Stimulated activated naive CD4-positive, alpha-beta T cell treated with Interleukin-2 at 50 U/mL for 16 hours (primary cell): ENCODE measurements at places on chromosomes 4 and X.

DNA sequence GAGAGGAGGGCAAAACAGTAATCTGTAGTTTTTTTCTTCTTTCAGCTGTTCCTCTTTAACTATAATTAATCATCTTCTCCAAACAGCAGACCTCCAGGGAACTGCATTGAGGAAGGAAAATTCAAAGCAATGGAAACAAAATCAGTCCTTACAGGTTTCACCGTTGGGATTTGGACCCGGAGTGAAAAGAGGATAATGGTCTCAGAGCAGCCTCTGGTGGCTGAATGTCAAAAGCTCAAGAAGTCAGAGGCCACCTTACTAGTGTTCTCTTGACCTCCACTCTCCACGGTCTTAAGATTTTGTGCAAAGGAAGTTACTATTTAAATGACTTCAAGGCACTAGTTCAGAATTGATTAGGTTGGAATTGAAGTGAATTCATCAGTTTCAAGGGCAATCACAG lies 16.0 kb upstream of the MID1 start:
- no peak for DNase-seq

DNA sequence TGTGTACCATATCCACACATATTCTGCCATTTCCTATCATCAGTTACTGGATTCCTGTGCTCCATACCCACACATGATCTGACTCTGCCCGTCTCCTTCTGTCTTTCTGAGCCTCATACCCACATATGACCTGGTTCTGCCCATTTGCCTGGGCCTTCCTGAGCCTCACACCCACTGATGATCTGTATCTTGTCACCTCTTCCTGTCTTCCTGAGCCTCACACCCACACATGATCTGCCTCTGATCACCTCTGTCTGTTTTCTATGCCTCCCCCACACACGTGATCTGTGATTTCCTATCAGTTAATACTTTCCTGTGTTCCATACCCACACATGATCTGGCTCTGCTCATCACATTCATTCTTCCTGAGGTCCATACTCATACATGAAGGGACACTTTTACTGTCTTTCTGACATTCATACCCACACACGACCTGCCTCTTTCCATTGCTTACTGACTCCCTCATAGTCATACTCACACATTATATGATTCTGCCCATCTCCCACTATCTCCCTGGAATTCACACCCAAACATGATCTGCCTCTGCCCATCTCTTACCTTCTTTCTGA lies 32.5 kb downstream of the SCML1 start:
- no peak for DNase-seq

GRCh38 chrX:107541244-107541643 lies 87.1 kb upstream of the PRPS1 start:
- DNase-seq: no peak

DNA sequence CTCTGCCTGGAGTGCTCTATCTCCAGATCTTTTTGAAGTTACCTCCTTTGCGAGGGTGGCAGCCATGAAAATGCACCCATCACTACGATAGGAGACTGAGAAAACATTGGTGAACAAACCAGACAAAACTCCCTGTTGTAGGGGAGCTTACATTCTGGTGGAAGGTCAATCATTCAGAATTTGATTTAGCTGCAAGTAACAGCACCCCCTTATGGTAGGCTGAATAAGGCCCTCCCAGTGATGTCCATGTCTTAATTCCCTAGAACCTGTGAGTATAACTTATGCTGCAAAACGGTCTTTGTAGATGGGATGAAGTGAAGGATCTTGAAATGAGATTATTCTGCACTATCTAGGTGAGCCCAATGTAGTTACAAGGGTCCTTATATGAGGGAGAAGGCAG lies 5.6 kb upstream of the TEC start:
- DNase-seq: no peak

GRCh38 chr4:64883087-64883807 lies 474.0 kb upstream of the TECRL start:
- DNase-seq: no peak

DNA sequence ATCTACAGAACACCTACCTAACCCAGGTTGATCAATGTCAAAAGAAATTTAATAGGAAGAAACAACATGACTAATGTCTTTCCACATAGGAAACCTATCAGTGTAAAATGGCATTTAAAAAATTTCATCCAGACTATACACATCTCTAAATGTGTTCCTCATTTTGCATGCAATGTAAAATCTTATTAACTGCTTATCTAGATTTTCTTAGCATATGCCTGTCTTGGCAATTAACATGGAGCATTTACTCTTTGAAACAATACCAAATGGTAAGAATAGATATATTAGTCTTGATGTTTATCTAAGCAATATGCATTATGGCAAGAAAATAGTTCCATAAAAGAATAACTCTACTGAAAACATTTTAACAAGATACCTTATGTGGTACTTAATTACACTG lies 199.8 kb downstream of the TRAM1L1 start:
- DNase-seq: no peak

GRCh38 chr4:14095831-14096230 lies 468.3 kb upstream of the BOD1L1 start:
- DNase-seq: no peak

DNA sequence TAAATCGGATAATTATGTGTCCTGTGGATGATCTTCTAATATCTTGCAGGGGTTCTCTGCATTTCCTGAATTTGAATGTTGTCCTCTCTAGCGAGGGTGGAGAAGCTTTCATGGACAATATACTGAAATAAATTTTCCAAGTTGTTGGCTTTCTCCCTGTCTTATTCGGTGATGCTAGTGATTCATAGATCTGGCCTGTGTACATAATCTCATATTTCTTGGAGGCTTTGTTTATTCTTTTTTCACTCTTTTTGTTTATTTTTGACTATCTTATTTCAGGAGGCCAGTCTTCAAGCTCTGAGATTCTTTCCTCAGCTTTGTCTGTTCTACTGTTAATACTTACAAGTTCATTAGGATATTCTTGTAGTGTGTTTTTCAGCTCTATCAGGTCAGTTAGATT lies 20.7 kb upstream of the CLGN start:
- DNase-seq: no peak

GRCh38 chrX:153573984-153574383 lies 25.0 kb downstream of the CCNQ start:
- DNase-seq: no peak
